OCI-LY7 (cell line): ENCODE measurements at places on chromosomes 2 and 18.

GRCh38 chr2:18750672-18751554 lies 161.5 kb upstream of the NT5C1B start:
- no peak for DNase-seq

GRCh38 chr2:217877866-217878265 lies 124.9 kb downstream of the TNS1 start:
- DNase-seq, result no peak

GRCh38 chr18:54806526-54806925 lies 21.8 kb upstream of the RAB27B start:
- DNase-seq, result no peak

GRCh38 chr2:63192169-63192888 lies 141.7 kb downstream of the OTX1 start:
- DNase-seq, result no peak

- DNase-seq, result no peak
These were observed 59.1 kb downstream of the SAP130 start for GRCh38 chr2:127968610-127969339.

DNA sequence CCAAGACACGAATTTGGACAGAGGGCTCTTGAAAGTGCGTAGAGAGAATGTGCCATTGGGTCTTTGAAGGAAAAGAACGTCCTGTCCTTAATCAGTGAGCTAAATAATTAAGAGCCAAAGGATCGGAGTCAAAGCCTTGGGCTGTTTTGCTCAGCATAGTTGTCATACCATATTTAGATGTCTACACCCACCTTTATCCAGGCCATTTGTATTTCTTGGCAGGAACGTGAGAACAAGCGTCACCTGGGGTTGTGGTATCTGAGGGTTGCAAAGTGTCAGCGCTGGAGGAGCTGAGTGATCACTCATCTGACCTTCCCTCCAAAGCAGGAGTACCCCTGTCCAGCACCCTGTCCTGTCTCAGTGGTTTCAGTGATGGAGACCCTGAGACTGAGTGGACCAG lies 4.5 kb downstream of the LPIN1 start:
- peak; percentile 21 for DNase-seq

DNA sequence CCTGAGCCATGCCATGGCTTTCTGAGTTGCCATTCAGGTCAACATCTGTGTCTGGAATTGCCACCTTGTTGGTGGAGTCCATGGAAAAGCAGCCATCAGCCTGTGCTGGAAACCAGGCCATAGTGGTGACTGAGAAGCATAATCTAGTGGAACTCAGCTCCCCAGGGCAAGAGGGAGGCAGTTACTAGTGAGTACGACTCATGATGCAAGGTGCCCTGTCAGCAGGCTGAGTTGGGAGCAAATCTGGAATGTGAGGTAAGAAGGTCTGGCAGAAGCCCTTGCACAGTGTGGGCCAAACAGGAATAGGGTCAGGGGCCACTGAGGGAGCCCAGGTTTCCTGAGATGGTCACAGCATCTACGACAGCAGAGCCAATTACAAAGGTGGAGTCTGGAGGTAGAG lies 37.1 kb downstream of the SULT1C2 start:
- DNase-seq, result no peak

DNA sequence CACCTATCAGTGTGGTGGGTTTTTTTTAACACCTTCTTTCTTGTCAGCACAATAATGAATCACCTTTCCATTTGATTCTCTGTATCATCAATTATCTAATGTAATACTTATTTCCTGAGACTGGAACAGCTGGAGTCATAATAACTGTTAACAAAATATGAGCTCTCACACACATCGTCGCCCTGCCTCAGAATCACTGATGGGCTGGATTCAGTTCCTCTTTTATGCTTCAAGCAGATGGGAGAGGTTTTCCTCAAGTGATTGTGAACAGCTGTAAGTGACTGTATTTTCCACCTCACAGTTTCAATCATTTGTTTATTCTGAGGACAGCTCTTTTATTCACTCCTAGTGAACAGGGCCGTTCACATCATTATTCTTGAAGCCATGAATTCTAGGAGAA lies 330.2 kb downstream of the DSC3 start:
- DNase-seq, result peak; percentile 47

- DNase-seq, result no peak
These were observed 1194.7 kb upstream of the CRIM1 start for GRCh38 chr2:35160871-35161270.

GRCh38 chr2:28898048-28898447 lies 3.6 kb downstream of the WDR43 start:
- DNase-seq, result no peak

- no peak for DNase-seq
These were observed 449.2 kb upstream of the SPRED2 start for GRCh38 chr2:65881592-65881991.

GRCh38 chr2:9767656-9768281 lies 75.5 kb upstream of the TAF1B start:
- peak; percentile 24 for DNase-seq
